ENCODE measurements at places on chromosomes 4 and X.

- DNase-seq, result peak; percentile 93
Measured at GRCh38 chr4:73661646-73662119, 41.4 kb upstream of the RASSF6 start.

- peak; percentile 76 for DNase-seq
Measured at GRCh38 chr4:1043651-1044468, 32.4 kb downstream of the FGFRL1 start.

GRCh38 chr4:55635741-55636655 is at the start of gene NMU:
NMU (minus strand) TSS chr4:55636298; CDS start chr4:55636192, 106 bp downstream.
- DNase-seq, result no peak

DNA sequence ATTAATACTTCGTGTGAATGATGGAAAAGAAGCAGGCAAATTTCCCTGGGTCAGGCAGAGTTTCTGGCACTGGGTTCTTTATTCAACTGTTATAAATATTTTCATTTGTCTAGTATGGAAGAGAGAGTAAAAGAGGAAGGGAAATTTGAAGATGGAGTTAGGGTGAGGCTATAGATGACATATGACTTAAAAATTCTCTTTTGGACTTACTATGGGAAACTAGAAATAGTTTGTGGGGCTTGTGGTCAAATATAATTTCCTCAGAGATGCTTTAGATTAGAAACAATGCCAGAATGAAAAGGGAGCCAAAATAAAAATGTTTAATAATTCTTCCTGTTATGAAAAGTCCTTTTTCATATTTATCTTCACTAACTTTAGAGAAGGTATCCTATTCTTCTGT is 103.2 kb downstream of the GC start:
- DNase-seq, result no peak

DNA sequence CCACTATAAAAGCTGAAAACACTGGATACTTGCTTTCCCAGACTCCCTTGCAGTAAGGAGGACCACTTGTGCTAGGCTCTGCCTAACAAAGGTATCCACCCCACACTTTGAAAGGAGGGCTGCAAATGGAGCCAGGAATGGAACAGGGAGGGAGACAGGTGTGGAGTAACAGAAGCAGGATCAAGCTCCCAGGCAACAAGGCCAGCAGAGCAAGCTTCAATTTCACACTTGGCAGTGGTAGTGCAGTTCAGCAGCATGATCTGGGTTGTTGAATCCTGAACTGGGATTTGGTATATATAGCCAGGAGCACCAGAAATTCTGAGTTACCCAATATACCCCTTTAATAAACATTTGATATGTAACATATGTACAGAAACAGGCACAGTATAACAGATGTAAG is 9.8 kb downstream of the LAMP2 start:
- no peak for DNase-seq

DNA sequence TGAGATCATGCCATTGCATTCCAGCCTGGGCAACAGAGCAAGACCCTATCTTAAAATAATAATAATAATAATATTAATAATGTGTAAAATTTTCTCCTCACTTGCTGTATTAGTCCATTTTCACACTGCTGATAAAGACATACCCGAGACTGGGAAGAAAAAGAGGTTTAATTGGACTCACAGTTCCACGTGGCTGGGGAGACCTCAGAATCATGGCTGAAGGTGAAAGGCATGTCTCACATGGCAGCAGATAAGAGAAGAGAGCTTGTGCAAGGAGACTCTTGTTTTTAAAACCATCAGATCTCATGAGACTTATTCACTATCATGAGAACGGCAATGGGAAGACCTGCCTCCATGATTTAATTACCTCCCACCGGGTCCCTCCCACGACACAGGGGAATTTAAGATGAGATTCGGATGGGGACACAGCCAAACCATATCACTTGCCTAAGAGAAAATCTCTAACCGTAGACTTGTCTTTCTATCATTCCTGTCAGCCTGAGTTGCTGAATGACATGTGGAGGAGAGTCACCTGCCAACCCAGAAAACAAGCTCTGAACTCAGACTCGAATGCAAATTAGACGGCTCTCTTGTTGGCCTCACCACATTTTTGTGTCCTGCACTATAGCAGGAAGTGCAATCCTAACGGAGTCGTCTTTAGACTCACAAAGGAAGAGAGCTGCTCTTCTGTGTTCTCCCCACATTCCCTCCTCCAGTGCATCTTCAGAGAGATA is 51.9 kb upstream of the DCTD start:
- no peak for DNase-seq

DNA sequence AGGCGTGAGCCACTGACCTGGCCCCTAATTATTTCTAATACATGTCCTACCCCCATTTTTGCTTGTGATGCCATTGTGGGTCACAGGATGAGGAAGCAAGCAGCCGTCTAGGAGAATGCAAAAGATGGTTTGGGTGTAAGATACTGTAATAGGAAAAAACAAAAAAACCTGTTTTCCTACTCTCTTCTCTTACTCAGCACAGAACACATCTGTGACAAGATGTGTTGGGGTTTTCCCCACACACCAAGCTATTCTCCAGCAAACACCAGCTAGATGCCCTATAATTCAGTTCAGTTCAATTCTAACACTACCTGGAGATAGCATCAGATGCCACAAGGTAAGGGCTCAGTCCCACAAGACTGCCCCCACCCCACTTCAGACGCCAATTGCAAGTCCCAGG is 15.3 kb upstream of the HPRT1 start:
- no peak for DNase-seq

DNA sequence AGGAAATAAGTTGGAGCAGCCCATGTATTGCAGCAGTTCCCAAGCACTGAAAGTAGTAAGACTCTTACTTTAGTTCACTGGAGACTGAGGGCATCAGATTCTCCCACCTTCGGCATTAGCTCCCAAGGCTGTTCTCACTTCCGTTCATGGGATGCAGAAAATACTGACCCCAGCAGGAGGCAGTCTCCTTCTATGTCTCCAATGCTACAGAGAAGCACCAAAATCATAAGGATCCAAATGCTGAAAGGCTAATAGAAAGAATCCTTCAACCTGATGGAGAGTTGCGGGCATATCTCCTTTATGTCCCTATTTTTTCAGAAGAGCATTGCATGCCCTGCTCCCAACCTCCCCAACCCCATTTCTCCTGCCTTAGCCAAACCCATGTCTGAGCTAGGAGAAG is 32.4 kb downstream of the ADH7 start:
- no peak for DNase-seq

All from epithelial cell of proximal tubule (primary cell).